Activated CD8-positive, alpha-beta memory T cell treated with anti-CD3 and anti-CD28 coated beads, Interleukin-2, amount 10 ng/mL, durations not matched to agents 7 days and 5 days (primary cell): ENCODE measurements at places on chromosomes 12 and 14. TPM values are rescaled to one million over a fixed set of nuclear protein-coding genes. Genes with fewer than 3 reads are reported as not detected.

GRCh38 chr14:68610251-68610793 lies 182.5 kb downstream of the ZFP36L1 start:
- DNase-seq, result no peak

- DNase-seq, result no peak
Measured at GRCh38 chr14:26765768-26766520, 168.1 kb upstream of the NOVA1 start.

DNA sequence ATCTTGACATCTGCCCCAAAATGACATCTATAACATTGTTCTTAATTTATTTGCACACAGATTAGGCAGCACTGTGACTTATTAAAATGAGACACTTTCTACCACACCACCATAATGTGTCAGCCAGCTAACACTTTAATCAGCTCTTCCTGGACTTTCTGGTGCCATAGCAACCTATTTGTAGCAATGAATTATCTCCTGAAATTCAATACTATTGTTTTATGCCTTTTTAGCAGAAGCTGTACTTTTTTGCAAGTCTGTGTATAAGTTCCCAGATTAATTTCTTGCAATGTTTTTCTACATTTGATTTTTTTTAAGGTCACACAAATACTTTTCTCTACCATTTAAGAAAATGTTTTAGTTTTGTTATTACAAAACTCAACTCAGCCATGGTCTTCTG lies 72.8 kb upstream of the SAV1 start:
- no peak for DNase-seq

GRCh38 chr14:61533513-61534255 lies 161.6 kb upstream of the HIF1A start:
- DNase-seq, result no peak

DNA sequence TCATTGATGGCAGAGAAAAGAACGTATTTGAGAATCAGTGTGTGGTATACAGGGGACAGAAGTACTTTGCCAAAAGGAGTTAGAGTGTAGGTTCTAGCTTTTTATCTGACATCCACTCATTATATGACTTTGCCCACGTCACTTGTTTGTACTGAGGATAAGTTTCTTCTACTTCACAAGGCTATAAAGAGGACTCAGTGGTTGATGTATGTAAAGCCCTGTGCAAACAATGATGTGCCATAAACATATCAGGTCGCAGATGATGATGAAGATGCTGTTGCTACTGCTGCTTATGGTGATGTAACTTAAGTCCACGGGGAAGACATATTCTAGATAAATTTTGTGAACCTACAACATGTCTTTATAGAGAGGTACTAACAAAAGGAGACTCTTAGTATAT lies 66.3 kb downstream of the TRHDE start:
- DNase-seq, result no peak

DNA sequence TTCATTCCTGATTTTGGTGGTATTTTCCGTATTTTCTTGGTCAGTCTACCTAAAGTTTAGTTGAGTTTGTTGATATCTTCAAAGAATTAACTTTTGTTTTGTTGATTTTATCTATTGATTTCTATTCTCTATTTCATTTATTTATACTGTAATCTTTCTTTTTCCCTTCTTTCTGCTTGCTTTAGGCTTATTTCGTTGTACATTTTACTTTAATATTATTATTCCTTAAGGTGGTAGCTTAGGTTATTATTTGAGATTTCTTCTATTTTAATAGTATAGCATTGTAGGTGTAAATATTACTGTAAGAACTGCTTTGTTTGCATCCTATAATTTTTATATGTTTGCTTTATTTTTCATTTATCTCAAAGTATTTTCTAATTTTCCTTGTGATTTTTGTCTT lies 21.4 kb upstream of the KLRF1 start:
- no peak for DNase-seq

DNA sequence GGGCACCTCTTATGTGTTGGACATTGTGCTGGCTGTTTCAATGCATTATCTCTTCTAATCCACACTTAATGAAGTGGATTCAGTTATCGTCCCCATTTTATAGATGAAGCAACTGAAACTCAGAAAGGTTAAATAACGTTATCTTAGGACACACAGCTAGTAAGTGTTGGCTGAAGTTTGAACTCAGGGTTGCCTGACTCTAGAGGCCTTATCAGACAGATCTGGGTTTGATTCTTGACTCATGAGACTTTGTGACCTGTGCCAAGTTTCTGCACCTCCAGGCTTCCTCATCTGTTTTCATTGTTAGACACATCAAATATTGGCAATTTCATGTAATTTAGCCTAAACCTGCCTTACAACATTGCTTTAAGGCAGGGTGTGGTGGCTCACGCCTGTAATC lies 18.2 kb upstream of the IRF2BPL start:
- no peak for DNase-seq

- no peak for DNase-seq
Measured at GRCh38 chr12:10339053-10339840, 31.6 kb downstream of the KLRD1 start.

DNA sequence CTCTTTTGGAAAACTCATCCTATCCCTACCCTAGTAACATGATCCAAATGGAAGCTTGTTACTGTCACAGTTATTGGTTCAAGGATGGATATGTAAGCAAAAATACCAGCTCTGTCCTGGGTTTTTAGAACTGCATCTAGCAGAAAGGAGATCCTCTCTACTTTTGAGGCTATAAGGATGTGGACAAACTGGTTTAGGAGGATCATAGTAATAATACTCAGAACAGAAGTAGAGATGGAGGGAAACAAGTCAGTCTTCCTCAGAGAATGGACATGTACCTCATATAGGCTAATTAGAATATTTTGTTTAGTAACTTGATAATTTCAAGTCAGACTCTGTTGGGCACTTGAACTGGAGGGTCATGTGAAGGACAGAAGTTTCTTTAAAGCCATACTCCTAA lies 26.6 kb downstream of the FUT8 start:
- DNase-seq, result no peak

- no peak for DNase-seq
Measured at GRCh38 chr14:30185832-30186231, 258.2 kb upstream of the PRKD1 start.

DNA sequence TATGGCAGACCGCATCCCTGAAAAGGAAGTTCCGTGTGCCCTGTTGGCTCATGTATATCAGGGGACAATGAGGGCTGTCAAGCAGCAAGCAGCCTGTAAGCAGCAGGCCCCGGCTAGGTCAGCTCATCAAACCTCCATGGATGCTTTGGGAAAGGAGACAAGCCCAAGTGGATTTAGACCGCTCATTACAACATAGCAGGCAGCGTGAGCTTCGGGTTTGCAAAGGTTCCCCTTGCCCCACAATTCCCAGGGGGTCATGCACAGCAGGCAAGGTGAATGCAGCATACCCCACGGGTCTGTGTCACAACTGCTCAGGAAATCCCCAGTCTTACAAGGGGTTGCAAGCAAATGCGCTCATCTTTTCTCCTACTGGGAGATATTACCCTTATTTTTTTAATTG lies 54.6 kb downstream of the KCNK13 start:
- no peak for DNase-seq

DNA sequence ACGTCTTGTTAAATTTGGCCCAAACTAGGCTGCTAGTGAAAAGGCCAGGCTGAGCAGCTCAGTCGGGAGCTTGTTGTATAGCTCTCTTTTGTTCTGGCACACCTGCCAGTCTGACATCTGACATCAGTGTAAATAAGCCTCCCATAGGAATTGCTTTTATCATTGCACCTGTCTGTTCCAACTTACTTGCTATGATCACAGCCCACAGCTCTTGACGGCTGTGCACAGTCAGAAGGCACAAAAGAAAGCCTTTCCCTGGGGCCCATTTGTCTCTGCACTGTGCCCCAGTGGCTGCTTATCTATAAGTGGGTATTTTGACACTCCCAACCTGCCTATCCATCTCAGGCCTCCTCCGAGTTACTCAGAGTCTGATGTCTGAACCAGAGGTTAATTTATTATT lies 324.5 kb downstream of the NUAK1 start:
- no peak for DNase-seq

GRCh38 chr14:20998674-20999366 lies at the start of gene SLC39A2:
Gene SLC39A2, plus strand, starts transcription at chr14:20999293. Its CDS starts 154 bp downstream, at chr14:20999447.
- DNase-seq, result no peak

- DNase-seq, result no peak
Measured at GRCh38 chr12:92992041-92992440, 62.9 kb upstream of the EEA1 start.

DNA sequence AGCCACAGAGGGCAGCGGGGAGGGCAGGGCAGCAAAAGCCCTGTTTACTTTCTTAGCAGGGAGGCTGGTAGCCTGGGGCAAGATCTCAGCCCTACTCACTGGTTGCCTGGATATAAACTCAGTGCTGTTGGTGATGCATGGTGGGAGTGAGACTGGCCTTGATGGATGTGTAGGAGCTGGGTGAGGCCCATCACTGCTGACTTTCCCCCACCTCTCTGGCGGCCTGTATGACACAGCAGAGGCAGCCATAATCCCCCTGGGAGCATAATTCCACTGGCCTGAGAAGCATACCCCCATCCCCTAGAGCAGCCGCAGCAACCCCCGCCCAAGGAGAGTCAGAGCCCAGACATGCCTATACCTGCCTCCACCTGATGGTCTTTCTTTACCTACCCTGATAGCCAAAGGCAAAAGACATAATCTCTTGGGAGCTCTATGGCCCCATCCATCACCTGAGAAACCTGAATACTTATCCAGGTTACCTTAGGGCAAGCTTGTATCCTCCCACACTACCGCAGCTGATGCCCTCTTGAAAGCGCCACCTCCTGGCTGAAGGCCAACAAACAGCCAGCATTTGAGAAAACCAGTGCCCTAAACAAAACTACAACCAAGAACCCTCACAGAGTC lies 59.3 kb downstream of the DNAI7 start:
- DNase-seq, result no peak

The PLEKHD1 gene
- 0.05 TPM for total RNA-seq

The RNF212B gene
- not detected for total RNA-seq

The KCNMB4 gene
- total RNA-seq, result 0.40 TPM

The CCDC196 gene
- total RNA-seq, result not detected

The BCL2L2 gene
- 3.1 TPM for total RNA-seq

The MLEC gene
- 96.2 TPM for total RNA-seq

The CLMN gene
- total RNA-seq, result 0.42 TPM

The PTCSC3 gene
- not detected for total RNA-seq

The MMP14 gene
- total RNA-seq, result 2.5 TPM
